Activated CD4-positive, alpha-beta T cell treated with anti-CD3 and anti-CD28 coated beads, Interleukin-2, amount 50 U/mL, for 48 hours (primary cell): ENCODE measurements at places on chromosomes 7 and 10.

GRCh38 chr10:66822801-66823200 lies 103.0 kb upstream of the LRRTM3 start:
- DNase-seq, result no peak

- no peak for DNase-seq
These were observed 13.2 kb upstream of the GOLGA7B start for GRCh38 chr10:97836446-97836845.

GRCh38 chr10:70302292-70302691 lies 18.5 kb upstream of the NPFFR1 start:
- DNase-seq, result no peak

- DNase-seq, result no peak
These were observed 67.6 kb upstream of the ZNF800 start for GRCh38 chr7:127460077-127460476.

DNA sequence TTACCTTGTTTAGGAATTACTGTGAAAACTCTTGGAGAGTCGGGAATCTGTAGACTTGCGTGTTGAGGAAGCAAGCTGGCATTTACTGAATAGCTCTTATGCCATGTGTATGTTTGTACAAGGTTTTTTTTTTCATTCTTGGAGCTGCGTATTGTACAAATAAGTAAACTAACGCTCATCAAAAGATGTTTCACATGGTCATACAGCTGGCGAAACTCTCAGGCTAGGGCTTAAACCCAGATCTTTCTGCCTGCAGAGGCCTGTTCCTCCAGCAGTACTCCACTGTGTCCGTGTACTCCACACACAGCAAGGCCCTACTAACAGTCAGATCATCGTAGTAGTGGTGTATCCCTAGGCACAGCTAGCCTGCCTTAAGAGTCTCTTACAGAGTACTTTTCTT lies 7.4 kb downstream of the EDRF1 start:
- DNase-seq, result no peak

GRCh38 chr7:36127075-36127740 lies 25.8 kb upstream of the EEPD1 start:
- DNase-seq, result no peak

- DNase-seq, result no peak
These were observed 122.1 kb downstream of the HIP1 start for GRCh38 chr7:75616421-75617167.

DNA sequence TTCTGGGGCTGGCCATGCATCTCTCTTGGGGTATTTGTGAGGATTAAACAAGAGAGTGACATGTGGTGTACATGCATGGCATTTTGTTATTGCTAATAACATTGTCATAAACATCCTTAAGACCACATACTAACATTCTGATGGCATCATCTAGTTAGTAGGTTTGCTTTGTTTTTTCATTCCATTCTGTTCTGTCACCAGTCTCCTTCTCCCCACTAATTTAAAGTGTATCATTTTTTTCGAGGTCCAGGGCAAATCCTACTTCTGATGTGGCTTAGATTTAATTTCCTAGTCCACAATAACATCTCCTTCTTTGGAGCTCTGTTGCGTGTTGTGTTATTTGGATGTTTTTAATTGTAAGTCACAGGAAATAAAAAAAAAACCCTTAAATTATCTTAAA lies 248.1 kb downstream of the LRMDA start:
- no peak for DNase-seq
